ENCODE measurements at places on chromosomes 16 and 17.

DNA sequence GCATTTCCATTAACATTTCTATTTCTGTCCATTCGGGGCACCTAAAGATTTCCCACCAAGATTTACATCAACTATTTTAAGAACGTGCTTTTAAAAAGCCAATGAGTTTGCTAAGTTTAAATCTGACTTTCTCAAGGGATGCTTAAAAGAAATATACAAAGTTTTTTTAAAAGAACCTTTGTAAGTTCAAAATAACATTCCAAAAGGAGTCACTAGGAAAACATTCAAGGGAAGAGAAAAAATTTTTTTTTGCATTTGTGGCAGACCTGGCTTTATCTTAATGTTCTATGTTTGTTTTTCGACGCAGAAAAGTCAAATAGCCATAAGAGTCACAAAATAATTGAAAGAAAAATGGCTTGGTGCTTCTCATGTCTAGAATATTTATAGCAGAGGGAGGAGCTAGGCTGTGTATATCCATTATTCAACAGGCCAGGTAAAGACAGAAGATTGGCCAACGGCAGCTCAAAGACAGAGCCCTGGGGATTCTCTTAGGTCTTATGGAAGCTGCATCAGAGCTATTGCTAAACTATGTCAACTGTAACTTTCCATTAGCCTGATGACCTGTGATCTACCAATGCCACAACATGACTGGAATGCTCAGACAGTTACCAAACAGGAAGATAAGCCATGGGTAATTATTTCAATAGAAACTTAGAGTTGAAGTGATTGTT lies 37.8 kb upstream of the MYOCD start:
- DNase-seq: no peak

GRCh38 chr17:9383826-9384225 lies 191.8 kb downstream of the STX8 start:
- no peak for DNase-seq

GRCh38 chr16:58455750-58456149 lies 44.2 kb upstream of the NDRG4 start:
- DNase-seq: no peak

GRCh38 chr16:17166095-17166494 lies 304.7 kb downstream of the XYLT1 start:
- DNase-seq: no peak

DNA sequence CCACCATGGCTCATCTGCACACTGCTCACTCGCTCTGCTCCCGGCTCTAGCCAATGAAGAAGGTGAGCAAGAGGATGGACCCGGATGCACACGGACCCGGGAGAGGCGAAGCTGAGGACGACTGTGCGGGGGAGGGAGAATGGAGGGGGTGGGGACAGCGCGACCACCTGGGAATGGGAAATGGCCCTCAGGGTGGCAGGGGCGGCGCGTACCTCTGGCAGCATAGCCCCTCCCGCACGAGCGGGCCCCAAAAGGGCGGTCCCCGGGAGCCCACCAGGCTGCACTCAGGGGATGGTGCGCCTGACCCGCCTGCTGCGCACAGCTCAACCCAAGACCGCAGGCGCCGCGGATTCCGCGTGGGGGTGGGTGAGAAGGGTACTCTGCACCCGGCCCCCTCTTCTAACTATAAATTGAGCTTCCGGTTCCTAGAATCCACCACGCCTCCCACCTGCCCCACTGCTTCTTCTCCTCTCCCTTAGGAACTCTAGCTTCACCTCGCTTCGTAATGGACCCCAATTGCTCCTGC lies 6.1 kb downstream of the MT1H start:
- DNase-seq: no peak

DNA sequence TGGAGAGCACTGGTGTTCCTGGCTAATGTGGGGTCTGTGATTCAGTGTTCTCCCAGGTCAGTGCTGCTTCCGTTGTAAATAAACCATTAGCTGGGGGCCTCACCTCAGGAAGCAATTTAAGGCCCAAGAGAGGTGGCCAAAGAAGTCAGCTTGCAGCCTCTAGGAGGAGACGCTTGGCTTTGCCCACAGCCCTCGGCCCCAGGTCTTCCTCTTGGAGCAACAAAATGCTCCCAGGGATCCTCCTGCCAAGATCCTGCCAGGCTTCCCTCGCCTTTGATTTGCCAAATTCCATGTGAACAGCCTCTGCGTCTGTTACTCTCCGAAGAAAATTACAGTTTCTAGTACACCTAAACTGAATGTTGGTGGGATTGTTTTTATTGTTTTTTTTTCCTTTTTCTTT lies 62.4 kb upstream of the TBX2 start:
- DNase-seq: no peak

GRCh38 chr17:2962236-2962635 lies 101.2 kb downstream of the OR1D5 start:
- DNase-seq: no peak

DNA sequence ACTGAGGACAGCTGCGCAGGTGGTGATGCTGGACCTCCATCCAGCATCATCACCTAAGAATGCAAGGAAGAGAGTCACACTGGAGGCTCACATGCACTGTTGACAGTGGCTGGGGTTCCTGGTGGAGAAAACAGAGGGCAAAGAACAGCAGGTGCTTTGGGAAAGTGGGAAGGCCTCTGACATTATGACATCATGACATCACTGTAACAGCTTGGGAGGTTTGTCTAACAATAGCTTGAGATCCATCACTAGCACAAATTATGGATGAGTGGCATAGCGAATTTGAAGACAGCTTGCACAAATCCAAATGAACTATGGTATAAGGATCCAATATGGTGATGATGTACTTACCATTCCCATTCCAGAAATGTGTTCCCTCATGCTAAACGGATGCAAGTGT lies 226.5 kb upstream of the MPHOSPH6 start:
- no peak for DNase-seq

- no peak for DNase-seq
Measured at GRCh38 chr17:50027172-50027880, 28.6 kb upstream of the ITGA3 start.
